ENCODE measurements at places on chromosomes 11 and 22.

DNA sequence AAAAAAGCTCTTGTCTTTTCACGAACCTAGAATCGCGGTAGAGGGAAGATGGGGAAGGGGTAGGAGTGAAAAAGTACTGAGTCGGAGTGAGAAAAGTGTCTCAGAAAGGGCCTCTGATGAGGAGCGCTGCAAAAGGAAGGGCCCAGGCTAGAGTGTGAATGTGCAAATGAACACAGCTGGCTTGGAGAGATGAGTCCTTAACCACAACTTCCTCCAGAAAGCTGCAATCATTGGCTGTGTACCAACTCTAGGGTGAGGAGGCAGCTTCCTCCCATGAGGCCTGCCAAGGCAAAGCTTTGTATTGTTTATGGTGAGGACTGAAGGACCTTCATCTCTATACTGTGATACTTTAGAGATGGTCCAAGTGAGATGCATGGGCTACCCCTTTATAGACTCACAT is 566.9 kb upstream of the ANO5 start:
- DNase-seq = no peak

- DNase-seq = peak; percentile 31
Observed at GRCh38 chr11:70556884-70557741, 158.8 kb downstream of the CTTN start.

DNA sequence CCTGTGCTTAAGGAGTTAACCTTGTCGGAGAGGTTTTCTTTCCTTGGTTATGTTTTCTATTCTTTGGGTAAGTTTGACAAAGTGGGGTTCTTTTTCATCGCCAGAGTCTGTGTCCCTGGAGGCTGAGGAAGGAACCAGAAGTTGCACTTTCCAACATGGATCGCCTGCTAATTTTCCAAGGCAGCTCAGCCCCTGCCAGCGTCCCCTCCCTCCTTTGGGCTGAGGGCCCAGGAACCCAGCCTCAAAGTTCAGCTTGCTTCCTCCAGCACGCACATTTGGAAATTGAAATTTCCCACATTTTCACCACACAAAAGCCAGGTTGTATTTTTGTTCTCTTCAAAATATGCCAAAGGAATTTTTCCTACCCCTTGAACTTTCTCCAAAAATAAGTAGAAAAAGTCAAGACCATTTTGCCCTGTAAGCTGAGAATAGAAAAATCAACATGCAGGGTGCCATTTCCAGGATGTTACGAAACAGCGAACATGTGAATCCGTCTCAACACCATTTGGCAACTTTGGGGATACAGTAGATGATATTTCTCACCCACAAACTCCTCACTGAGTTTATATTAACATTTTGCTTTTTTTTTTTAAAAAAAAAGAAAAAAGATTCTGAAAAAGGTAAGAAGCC is 343.5 kb downstream of the TENM4 start:
- peak; percentile 45 for DNase-seq

- no peak for DNase-seq
Observed at GRCh38 chr11:2342981-2343380, 34.1 kb upstream of the CD81 start.

GRCh38 chr11:72736452-72737069 is 15.6 kb downstream of the ARAP1 start:
- DNase-seq = peak; percentile 76

DNA sequence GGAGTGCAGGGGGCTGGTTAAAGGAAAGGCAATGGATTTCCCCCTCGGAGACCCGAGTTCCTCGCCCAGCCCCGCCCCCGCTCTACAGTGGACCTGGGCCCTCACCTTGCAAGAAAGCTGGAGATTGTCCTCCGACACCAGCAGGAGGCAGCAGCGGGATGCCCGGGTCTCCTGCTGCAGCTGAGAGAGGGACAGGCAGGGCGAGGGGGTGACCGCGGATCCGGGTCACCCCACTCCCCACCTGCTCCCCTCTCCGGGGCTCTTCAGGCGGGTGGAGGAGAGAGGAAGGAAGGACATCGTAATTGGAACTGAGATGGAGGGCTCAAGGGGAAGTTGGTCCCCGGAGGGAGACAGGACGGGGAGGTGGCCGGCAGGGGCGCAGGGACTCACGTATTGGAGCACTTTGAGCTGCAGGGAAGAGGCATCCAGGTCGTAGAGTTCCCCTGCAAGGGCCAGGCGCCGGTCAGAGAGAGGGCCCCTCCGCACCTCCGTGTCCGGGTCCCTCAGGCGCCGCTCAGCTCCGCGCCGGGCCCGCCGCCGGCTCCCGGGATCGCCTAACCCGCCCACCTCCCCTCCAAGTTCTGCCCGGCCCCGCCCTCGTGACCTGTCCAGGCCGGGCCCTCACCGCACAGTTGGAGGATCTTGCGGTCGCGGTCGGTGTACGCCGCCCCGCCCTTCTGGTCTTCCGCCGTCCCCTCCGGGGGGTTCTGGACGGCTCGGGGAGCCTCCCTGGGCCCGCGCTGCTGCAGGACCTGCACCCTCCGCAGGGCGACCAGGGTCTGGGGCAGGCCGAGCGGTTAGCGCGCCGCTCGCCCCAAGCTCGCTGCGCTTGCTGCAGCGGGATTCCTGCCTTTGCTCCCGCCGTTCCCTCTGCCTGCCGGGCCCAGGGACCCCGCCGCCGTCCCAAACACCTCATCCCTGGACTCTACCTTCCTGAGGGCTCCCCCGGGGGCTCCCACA is 84.1 kb downstream of the PDE2A start:
- DNase-seq = peak; percentile 57

Measured in Right ventricle myocardium superior (tissue), 1 donor.